ENCODE measurements at places on chromosomes 1 and 21. TPM values are rescaled to one million over a fixed set of nuclear protein-coding genes. Genes with fewer than 3 reads are reported as not detected.

PEAR1 gene
- total RNA-seq: 7.1 TPM

GRCh38 chr21:35989138-35989735, 71.1 kb downstream of the SETD4 start:
- H3K36me3 ChIP-seq: no peaks in the 10 kb centered on the region
- DNase-seq: no peak
- peaks cover 8% of the 10 kb centered on the region for H3K27me3 ChIP-seq
- peaks cover 6% of the 10 kb centered on the region for H3K4me1 ChIP-seq
- H3K4me3 ChIP-seq: no peak overlapping the region

SPRR2G gene
- not detected for total RNA-seq

DNA sequence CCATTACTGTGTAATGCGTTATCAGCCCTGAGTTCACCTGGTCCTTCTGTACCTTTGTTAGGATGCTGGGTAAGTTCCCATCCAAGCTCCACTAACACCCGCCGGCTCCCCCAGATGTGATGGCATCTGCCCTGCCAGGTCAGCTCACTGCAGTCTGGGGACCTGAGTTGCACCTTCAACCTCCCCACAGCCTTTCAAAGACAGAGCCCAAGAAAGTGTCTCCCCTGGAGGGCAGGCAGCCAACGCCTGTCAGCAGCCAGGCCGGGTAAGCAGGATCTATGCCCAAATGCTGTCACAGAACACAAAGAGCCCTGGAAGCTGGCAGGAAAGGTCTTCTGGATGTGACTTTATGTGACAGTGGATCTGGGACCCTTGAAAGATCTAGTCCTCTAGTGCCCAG, 13.7 kb downstream of the MRAP start:
- peaks cover 11% of the 10 kb centered on the region for H3K4me1 ChIP-seq
- no peak overlapping the region for H3K27ac ChIP-seq
- H3K36me3 ChIP-seq: peaks cover 24% of the 10 kb centered on the region

GRCh38 chr1:111735321-111735720, 3.9 kb downstream of the INKA2 start:
- no peak overlapping the region for H3K4me3 ChIP-seq
- no peak for DNase-seq
- H3K27ac ChIP-seq: peak overlapping the region; percentile 98
- no peaks in the 10 kb centered on the region for H3K27me3 ChIP-seq

DNA sequence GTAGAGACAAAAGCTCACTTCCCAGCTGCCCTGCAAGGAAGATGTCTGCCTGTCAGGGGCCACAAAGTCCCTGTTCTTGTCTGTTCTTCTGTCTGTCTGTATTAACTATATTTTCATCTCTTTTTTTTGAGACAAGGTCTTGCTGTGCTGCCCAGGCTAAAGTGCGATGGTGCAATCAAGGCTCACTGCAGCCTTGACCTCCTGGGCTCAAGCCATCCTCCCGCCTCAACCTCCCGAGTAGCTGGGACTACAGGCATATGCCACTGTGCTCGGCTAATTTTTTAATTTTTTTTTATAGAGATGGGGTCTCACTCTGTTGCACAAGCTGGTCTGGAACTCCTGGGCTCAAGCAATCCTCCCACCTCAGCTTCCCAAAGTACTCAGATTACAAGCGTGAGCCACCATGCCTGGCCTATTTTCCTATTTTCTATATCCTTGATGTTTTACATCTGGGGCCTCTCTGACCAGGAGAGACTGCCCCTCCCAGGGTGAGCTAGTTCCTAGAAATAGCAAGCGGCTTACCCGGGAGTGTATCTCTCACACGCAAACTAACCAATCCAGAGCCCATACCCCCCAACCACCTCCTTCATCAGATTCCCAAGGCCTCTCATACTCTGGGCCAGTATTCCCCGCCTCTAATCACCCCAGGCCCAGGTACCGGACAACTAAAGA, 5.4 kb upstream of the KLHDC7A start:
- peaks cover 6% of the 10 kb centered on the region for H3K27me3 ChIP-seq
- peaks cover 3% of the 10 kb centered on the region for H3K4me1 ChIP-seq
- H3K4me3 ChIP-seq: no peak overlapping the region
- no peaks in the 10 kb centered on the region for H3K36me3 ChIP-seq
- DNase-seq: no peak
- no peak overlapping the region for H3K27ac ChIP-seq

DNA sequence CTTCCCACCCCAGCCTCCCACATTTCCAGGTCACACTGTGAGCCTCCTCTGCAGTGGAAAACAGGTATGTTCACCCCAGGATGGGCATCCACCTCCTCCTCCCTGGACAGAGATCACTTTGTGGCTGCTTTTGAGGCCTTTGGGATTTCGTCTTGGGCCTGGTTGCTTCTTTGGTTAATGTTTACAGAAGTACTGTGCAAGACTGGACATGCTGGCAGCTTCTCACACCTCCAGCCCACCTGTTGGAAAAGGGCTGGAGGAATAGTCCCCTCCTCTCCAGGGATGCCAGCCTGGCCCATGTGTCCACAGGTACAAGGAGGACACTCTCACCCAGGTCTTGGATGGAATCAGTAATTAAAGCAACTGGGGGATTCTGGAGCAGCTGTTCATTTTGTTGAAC, 56.1 kb downstream of the KAZN start:
- no peak for DNase-seq
- no peaks in the 10 kb centered on the region for H3K4me1 ChIP-seq
- H3K27me3 ChIP-seq: no peaks in the 10 kb centered on the region
- H3K27ac ChIP-seq: no peak overlapping the region
- H3K4me3 ChIP-seq: no peak overlapping the region
- H3K36me3 ChIP-seq: no peaks in the 10 kb centered on the region

GRCh38 chr1:21966247-21967000, 10.4 kb upstream of the CELA3B start:
- DNase-seq: no peak

DNA sequence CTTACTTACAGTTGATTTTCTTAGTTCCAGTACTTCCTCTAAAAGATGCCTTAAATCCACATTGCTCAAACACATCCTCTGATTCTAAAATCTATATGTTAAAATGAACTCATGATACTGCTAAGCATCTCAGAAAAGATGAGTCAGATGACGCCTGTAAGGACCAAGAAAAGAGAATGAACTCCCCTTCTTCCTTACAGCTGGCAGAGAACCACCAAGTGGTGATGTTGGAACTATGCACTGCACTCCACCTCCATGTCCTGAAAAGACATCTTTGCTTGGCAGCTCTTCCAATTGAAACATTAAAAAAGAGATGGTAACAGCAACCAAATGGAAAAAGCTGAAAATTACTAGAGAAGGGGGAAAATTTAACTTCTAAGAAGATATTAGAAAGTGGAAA, 648.8 kb downstream of the PTPRC start:
- H3K4me3 ChIP-seq: no peak overlapping the region
- H3K27me3 ChIP-seq: no peaks in the 10 kb centered on the region

DNA sequence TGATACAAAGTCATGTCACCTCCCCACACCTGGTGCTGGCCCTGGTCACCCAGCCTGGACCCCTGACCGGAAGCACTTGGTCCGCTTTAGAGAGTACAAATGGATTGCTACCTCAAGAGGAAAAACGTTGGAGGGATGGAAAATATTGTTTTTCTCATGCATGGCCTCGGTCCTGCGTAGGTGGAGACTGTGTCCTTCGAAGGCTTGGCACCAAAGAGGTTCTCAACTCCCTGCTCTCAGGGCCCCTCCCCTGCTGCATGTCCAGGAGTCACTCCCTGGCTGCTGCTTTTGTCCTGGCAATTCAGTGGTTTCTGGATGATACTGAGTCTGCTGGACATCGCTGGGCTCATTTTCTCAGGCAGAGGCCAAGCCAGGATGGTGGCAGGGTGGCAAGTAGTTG, 529.8 kb downstream of the KIF26B start:
- H3K36me3 ChIP-seq: no peaks in the 10 kb centered on the region
- no peak overlapping the region for H3K4me3 ChIP-seq
- H3K27me3 ChIP-seq: no peaks in the 10 kb centered on the region

DNA sequence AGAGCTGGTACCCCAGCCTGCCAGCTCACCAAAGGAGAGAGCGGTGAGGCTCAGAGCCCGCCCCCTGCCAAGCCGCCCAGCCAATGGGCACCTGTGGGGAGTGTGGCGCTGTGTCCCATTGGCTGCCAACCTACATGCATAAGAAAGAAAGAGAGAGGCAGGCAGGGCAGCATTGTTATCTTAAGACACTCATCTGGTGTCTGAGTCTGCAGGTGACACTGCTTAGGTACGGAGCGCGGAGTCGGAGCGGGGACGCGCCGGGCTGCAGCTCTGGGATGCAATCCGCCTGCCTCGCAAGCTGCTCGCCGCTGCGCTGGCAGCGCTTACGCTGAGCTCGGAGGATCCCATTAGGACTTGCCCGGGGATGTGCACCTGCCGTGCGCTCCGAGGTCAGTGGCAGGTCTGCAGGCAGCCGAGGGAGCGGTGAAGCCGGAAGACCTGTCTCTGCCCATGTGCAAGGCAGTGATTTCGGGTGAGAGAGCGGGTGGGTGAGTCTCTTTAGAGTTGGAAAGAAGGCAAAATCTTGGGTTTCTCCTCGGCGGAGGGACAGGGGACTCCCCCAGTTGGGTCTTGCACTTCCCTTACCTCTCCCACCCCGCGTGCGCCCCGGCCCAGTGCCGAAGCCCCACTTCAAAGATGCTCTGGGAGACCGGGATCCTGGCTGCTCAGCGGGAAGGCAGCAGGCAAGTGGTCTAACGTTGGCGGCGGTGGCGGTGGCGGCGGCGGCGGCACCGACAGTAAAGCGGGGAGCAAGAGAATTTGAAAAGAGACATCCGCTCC, at the start of gene BRINP2:
TSS of gene BRINP2 (plus strand) at position 203 of the 780 bp plus-strand sequence. CDS start 58,919 bp downstream, outside the sequence.
- H3K4me3 ChIP-seq: peak within 1 kb of the TSS; percentile 53
- H3K27ac ChIP-seq: no peak within 1 kb of the TSS
- DNase-seq: peak; percentile 50
- H3K27me3 ChIP-seq: peaks cover 66% of the 10 kb centered on the region
- H3K4me1 ChIP-seq: peaks cover 7% of the 10 kb centered on the region

DNA sequence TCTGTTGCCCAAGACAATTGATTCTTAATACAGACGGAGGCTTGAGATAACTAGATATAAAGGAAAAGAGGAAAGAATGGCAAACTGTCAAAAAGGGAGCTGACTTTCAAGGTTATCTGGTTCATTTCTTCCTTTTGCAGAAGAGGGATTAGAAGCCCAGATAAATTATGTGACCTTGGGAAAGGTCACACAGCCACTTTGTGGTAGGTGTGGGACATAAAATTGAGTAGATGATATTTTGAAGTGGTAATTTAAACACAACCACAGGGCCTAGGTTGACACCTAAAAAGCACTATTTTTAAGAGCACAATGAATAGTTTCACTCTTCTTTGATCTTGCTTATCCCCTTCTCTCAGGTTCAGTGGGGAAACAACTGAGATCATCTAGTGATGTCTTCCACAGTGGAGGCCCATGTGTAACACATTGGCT, 16.9 kb upstream of the KIAA0040 start:
- H3K27me3 ChIP-seq: no peaks in the 10 kb centered on the region
- H3K36me3 ChIP-seq: no peaks in the 10 kb centered on the region
- no peak overlapping the region for H3K4me3 ChIP-seq
- H3K27ac ChIP-seq: no peak overlapping the region

GALNT2 gene
- total RNA-seq: 25.2 TPM

CD247 gene
- 0.53 TPM for total RNA-seq

KCNE2 gene
- not detected for total RNA-seq

SPRR2E gene
- not detected for total RNA-seq

ERICH3 gene
- 0.05 TPM for total RNA-seq

- no peak overlapping the region for H3K4me3 ChIP-seq
- H3K36me3 ChIP-seq: no peaks in the 10 kb centered on the region
- H3K4me1 ChIP-seq: peaks cover 13% of the 10 kb centered on the region
These were observed 6.5 kb upstream of the ATP1A2 start for GRCh38 chr1:160108888-160109662.

- peaks cover 3% of the 10 kb centered on the region for H3K4me1 ChIP-seq
- H3K36me3 ChIP-seq: peaks cover 36% of the 10 kb centered on the region
- no peaks in the 10 kb centered on the region for H3K27me3 ChIP-seq
- H3K4me3 ChIP-seq: no peak overlapping the region
- no peak overlapping the region for H3K27ac ChIP-seq
These were observed 47.0 kb upstream of the PTCH2 start for GRCh38 chr1:44890007-44890406.

GRCh38 chr1:7113822-7114221, 328.6 kb downstream of the CAMTA1 start:
- no peak overlapping the region for H3K4me3 ChIP-seq
- no peaks in the 10 kb centered on the region for H3K27me3 ChIP-seq
- H3K27ac ChIP-seq: no peak overlapping the region
- H3K36me3 ChIP-seq: no peaks in the 10 kb centered on the region

VANGL2 gene
- 1.2 TPM for total RNA-seq

DNA sequence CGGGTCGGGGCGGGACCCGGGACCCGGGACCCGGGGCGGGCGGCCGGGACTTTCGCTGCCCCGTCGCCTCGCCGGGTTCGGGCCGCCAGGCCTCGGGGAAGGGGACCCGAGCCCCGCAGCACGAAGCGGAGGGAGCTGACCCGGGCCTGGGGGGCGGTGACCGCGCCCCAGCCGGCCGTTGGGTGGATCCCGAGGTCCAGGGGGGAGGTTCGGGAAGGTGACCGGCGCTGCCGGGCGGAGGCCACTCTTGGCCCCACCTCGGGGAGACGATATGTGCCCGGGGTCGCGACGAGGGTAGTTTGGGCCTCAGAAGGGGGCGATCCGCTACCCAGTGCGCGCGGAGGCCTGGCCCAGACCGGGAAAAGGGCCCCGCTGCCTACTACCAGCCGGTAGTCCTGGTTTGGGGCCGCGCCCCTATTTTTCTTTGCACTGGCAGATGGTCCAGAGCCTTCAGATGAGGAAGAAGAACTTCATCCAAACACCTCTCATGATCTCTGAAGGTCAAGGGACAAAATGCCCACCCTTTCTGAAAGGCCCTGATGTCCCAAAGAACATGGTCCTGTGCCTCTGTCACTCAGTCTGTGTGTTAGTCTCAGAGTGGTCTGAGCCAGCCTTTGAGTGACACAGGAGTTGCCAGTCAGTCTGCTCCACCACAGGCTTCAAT, 766 bp downstream of the AGO4 start:
- no peaks in the 10 kb centered on the region for H3K27me3 ChIP-seq
- peaks cover 30% of the 10 kb centered on the region for H3K4me1 ChIP-seq
- peak; percentile 38 for DNase-seq
- H3K36me3 ChIP-seq: no peaks in the 10 kb centered on the region
